Bronchial smooth muscle cell (primary cell): ENCODE measurements at places on chromosomes 7 and 10. TPM values are rescaled to one million over a fixed set of nuclear protein-coding genes. Genes with fewer than 3 reads are reported as not detected.

Gene SLC18A3
- total RNA-seq, result not detected in 2 replicates

Gene PNLIPRP1
- not detected in 2 replicates for total RNA-seq

Gene NKX2-3
- not detected in 2 replicates for total RNA-seq

Gene RBP4
- 0.17 TPM in 1 of 2 replicates, not detected in the other for total RNA-seq

Gene ANKRD7
- 1.6 and 2.0 TPM in 2 replicates for total RNA-seq

Gene SHH
- not detected in 2 replicates for total RNA-seq

Gene ZNF777
- total RNA-seq, result 3.2 and 3.6 TPM in 2 replicates

Gene PLA2G12B
- total RNA-seq, result not detected in 2 replicates

Gene ST8SIA6
- total RNA-seq, result under 0.01 TPM in 1 of 2 replicates, not detected in the other

Gene GIMAP1
- 0.09 TPM in 1 of 2 replicates, not detected in the other for total RNA-seq

Gene RBP3
- not detected in 2 replicates for total RNA-seq

Gene NKX1-2
- total RNA-seq, result not detected in 2 replicates

Gene CNNM1
- under 0.01 TPM in 2 replicates for total RNA-seq

Gene TUBAL3
- total RNA-seq, result not detected in 2 replicates

Gene LIPN
- total RNA-seq, result not detected in 2 replicates

Gene AP1S1
- 168 and 194 TPM in 2 replicates for total RNA-seq

Gene MALRD1
- 0.16 and 0.60 TPM in 2 replicates for total RNA-seq

Gene AZGP1
- not detected in 2 replicates for total RNA-seq

Gene GDF2
- total RNA-seq, result not detected in 2 replicates

Gene ZNF33B
- total RNA-seq, result 6.0 and 7.5 TPM in 2 replicates

Gene HABP2
- total RNA-seq, result not detected in 2 replicates

Gene LOXL4
- total RNA-seq, result 9.9 and 13.3 TPM in 2 replicates

Gene SEMA3A
- total RNA-seq, result 61.0 and 65.8 TPM in 2 replicates

Gene IDI2
- 0.09 TPM in 1 of 2 replicates, not detected in the other for total RNA-seq

Gene SPOCK2
- total RNA-seq, result 0.95 and 2.0 TPM in 2 replicates

Gene MRLN
- not detected in 2 replicates for total RNA-seq

Gene KNDC1
- 0.47 and 3.3 TPM in 2 replicates for total RNA-seq

Gene NME8
- total RNA-seq, result not detected in 2 replicates

Gene HPSE2
- not detected in 2 replicates for total RNA-seq

Gene NUTM2E
- total RNA-seq, result not detected in 2 replicates

Gene SCIN
- 0.16 TPM in 1 of 2 replicates, not detected in the other for total RNA-seq

Gene GSDME
- total RNA-seq, result 48.9 and 49.2 TPM in 2 replicates

Gene HYAL4
- not detected in 2 replicates for total RNA-seq

Gene COL28A1
- total RNA-seq, result 0.09 and 0.16 TPM in 2 replicates

Gene TRPV5
- total RNA-seq, result not detected in 2 replicates

Gene HEPACAM2
- 0.09 and 0.16 TPM in 2 replicates for total RNA-seq

Gene UNCX
- not detected in 2 replicates for total RNA-seq

Gene SPRN
- 0.17 and 0.63 TPM in 2 replicates for total RNA-seq

Gene RAB19
- total RNA-seq, result not detected in 2 replicates
